H9 (cell line): ENCODE measurements at places on chromosomes 7 and 10. TPM values are rescaled to one million over a fixed set of nuclear protein-coding genes. Genes with fewer than 3 reads are reported as not detected.

UPF2 gene
- total RNA-seq: 34.1 and 34.6 TPM in 2 replicates

HYAL4 gene
- total RNA-seq: not detected in 2 replicates

UCN3 gene
- not detected in 2 replicates for total RNA-seq

EGFR gene
- total RNA-seq: 3.1 and 3.3 TPM in 2 replicates

ASAH2 gene
- 4.6 and 5.9 TPM in 2 replicates for total RNA-seq

EBF3 gene
- total RNA-seq: 0.04 and 0.22 TPM in 2 replicates

TAC1 gene
- 0.31 and 0.77 TPM in 2 replicates for total RNA-seq

CPA4 gene
- total RNA-seq: not detected in 2 replicates

CTTNBP2 gene
- total RNA-seq: 15.7 and 17.6 TPM in 2 replicates

MEOX2 gene
- not detected in 2 replicates for total RNA-seq

KCTD7 gene
- 8.9 and 10.0 TPM in 2 replicates for total RNA-seq

AEBP1 gene
- 49.1 and 49.3 TPM in 2 replicates for total RNA-seq

PRLHR gene
- total RNA-seq: not detected in 2 replicates

AKR1C1 gene
- 1.9 and 2.0 TPM in 2 replicates for total RNA-seq

SORBS1 gene
- total RNA-seq: 21.5 and 24.3 TPM in 2 replicates

PNLIPRP1 gene
- not detected in 2 replicates for total RNA-seq

HERPUD2 gene
- 14.6 and 17.0 TPM in 2 replicates for total RNA-seq

RNF32 gene
- total RNA-seq: 0.83 and 0.90 TPM in 2 replicates

GJC3 gene
- 1.4 and 2.3 TPM in 2 replicates for total RNA-seq

JCAD gene
- 0.66 and 0.77 TPM in 2 replicates for total RNA-seq

TMEM196 gene
- not detected in 2 replicates for total RNA-seq

HOXA10 gene
- total RNA-seq: not detected in 2 replicates

CYP2C19 gene
- not detected in 2 replicates for total RNA-seq

ABCC2 gene
- total RNA-seq: 0.46 and 0.68 TPM in 2 replicates

MLLT10 gene
- 72.3 and 75.9 TPM in 2 replicates for total RNA-seq

RET gene
- 11.2 and 12.2 TPM in 2 replicates for total RNA-seq

INA gene
- 14.0 and 14.3 TPM in 2 replicates for total RNA-seq

NUTM2B gene
- 0.07 and 0.46 TPM in 2 replicates for total RNA-seq
